ENCODE measurements at places on chromosomes 16 and 17.

GRCh38 chr17:72097144-72097543 lies 23.7 kb upstream of the SOX9 start:
- no peak for DNase-seq

DNA sequence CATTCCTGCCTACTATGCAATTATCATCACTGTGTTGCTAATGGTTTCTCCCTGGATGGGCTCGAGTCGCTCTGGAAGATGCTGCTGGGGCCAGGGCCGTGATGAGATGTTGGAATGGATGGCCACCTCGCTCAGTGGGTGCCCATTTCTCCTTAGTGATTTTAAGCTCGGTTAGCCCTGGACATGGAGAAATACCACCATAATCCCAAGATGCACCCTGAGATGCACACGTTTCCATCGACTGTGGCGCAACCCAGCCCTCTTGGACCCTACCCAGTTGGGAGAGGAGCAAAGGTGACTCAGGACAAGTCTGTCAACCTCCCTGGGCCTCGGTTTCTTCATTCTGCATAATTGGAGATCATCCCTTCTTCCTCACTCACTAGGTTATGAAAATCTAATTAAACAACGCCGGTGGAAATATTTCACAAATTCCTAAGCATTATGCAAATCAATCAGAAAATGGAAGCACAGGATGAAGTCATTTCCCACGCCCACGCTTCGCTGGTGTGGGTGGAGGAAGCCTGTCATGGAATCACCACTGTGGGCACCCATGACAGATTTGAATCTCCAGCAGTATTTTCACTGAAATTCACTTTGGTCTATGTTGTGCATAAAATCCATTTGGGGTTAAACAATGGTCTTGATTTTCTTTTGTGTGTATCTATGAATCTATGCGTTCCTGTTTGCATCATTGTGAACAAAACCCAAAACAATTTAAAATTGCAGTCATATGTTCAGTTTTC lies 195.2 kb downstream of the AXIN2 start:
- DNase-seq = no peak

DNA sequence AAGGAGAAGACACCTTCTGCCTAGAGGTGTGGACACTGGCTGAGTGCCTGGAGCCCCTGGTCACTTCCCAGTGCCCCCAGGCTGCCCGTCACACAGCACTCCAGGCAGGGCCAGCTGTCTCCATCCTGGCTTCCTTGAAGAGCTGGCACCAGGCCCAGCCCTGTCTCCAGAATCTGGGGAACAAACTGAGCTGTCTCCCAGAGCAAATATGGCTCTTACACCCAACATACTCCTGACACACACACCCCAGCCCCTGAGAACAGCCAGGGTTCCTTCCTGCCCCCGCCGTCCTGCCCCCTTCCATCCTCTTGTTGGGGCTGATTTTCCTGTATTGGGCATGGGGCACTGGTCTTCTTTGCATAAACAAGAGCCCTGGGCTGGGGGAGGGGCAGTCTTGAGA lies 9.1 kb downstream of the NHERF1 start:
- peak; percentile 46 for DNase-seq

DNA sequence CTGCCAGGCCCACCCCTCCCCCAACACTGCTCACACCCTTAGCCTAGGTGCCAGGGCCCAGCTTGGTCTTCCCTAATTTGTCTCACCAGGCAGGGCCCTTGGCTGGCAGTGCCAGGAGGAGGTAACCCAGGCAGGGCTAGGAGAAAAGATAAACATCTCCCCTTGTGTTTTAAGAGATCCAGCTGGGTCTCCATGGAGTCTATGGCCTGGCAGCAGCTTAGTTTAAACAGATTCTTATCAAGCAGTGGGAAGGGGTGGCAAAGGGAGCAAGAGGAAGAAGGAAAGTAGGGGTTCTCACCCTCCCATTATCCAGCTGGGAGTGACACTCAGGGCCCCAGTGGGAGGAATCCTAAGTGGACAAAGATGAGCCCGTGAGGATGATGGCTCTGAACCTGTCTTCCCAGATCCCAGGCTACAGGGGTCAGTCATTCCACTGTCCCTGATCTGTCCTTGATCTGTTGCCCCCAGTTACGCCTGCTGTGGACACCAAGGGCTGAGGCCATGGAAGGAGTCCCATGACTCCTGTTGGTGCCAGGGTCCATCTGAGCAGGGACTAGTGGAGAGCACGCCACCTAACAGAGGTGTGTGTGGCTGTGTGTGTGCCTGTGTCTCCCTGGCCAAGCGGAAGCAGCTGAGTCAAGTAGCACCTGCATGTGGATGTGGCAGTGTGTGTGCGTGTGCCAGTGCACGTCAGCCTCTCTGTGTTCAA lies 47.4 kb upstream of the MEIOC start:
- DNase-seq = no peak

- DNase-seq = no peak
These were observed 2.0 kb upstream of the TMEM11 start for GRCh38 chr17:21215935-21216334.

- no peak for DNase-seq
These were observed 30.3 kb downstream of the CHD9NB start for GRCh38 chr16:53022374-53022773.

GRCh38 chr17:36529121-36529520 lies 5.5 kb downstream of the MYO19 start:
- DNase-seq = no peak

DNA sequence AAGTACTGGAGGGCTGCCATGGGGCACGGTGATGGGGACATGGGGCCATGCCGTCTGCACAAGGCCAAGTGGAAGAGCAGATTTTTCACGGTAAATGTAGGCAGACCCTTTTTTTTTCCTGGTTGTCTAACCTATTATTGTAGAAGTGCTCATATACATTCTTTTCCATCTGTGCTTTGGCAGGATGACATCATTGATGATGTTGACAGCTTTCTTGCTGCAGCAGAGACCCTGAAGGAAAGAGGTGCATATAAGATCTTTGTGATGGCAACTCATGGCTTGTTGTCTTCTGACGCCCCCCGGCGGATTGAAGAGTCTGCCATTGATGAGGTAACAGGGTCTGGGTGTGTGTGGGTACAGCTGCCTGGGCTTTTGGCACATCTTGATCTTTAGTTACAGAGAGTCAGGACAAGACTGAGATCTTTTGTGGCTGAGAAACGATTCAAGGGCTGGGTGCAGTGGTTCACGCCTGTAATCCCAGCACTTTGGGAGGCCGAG lies 23.3 kb upstream of the SLC5A10 start:
- DNase-seq = no peak

DNA sequence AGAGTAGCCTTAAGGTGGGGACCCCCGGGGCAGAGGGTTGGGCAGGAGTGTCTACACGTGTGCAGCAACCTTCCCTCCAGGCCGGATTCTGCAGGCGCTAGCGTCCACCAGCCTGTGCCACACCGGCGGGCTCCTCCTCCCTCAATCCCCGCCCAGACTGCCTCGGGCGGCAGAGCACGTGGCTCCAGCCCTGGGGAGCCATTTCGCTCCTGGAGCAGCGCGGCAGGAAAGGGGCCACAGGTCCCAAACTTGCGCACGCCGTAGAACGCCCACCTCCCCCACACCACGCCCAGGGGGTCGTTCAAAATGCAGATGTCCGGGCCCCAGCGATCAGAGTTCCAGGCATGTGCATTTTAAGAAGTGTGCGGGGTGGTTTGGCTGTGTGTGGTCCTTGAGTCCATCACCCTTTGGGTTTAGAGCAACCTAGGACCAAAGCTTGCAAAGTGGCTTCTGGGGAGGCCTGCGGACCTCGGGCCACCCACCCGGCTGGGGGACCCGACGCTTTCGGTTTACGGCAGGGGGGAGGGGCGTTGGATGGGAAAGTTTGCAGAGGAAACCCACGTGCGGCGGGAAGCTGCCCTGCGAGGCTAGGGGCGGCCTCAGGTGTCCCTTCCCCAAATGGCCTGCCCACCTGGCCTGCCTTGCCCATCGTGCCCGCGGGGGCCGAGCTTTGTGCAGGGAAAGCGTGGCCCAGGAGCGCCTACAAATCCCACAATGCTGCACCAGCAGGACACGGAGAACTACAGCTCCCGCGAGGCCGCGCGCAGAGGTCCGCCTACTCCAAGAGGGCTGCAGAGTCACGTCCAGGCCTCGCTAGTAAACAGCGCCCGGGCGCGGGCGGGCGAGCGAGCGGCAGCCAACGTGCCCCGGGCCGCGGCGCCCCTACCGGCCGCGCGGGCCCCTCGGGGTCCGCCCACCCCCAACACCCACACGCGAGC lies 1.4 kb downstream of the TFAP4 start:
- peak; percentile 95 for DNase-seq

- no peak for DNase-seq
These were observed 57.2 kb downstream of the RPGRIP1L start for GRCh38 chr16:53646506-53646905.

- DNase-seq = peak; percentile 42
These were observed 93.8 kb upstream of the RPRML start for GRCh38 chr17:47072886-47073285.

DNA sequence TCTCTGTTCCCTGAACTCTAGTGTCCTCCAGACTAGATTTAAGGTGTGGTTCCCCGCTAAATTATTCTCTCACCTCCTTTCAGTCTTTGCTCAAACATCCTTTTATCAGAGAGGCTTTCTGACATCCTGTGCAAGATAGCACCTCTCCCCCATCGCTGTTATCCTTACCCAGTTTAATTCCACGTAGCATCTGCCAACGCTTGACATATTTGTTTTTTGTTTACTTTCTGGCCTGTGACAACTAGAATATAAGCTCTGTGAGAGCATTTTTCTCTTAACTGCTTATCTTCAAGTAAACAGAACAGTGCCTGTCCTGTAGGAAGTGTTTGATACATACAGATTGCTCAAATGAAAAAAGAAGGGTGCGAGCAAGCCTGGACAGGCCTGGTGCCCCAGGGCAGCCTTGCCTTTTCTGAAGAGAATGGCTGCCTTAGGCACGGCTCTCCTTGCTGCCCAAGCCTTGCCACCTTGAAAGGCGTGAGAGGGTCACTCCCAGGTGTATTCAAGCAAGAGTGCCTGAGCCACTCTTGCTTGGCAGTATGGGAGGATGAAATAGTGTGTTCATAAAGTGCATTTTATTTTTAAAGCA lies 9.7 kb downstream of the DYNLL2 start:
- DNase-seq = no peak

GRCh38 chr16:86949116-86949515 lies 368.1 kb downstream of the C16orf95 start:
- no peak for DNase-seq

DNA sequence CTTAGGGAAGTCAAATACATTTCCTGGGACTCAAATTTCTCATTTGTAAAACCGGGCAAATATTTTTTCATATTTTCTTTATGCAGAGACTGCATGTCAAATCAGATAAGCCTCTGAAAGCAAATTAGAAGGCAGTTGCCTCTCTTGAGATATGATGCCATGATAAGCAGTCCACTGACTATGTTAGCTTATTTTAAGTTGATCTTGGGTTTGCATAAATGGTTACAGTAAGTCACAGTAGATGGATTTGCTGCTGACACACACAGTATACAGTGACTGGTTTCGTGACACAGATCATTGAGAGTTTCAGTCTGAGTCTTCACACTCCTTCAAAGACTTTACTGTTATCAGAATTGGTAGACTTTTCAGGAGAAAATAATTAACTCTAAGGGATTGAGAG lies 927.6 kb upstream of the CDH8 start:
- DNase-seq = no peak

- DNase-seq = no peak
These were observed 208.5 kb downstream of the STX8 start for GRCh38 chr17:9367156-9367555.

Measured in tibial artery (tissue), 4 donors.